ENCODE measurements at places on chromosomes 2 and 18.

GRCh38 chr18:10477121-10477862 is 22.9 kb downstream of the APCDD1 start:
- DNase-seq, result no peak

- no peak for DNase-seq
Observed at GRCh38 chr2:75221862-75222261, 22.5 kb upstream of the TACR1 start.

GRCh38 chr2:44275927-44276303 is 635 bp downstream of the SLC3A1 start:
- no peak for DNase-seq

GRCh38 chr2:74593826-74594772 is 39.6 kb downstream of the DOK1 start:
- DNase-seq, result no peak

GRCh38 chr2:175097297-175097696 is 70.7 kb downstream of the ATF2 start:
- DNase-seq, result no peak

All from stimulated activated CD8-positive, alpha-beta memory T cell treated with anti-CD3 and anti-CD28 coated beads, Interleukin-4, amount 100 ng/mL, for 24 hours (primary cell).